Activated CD4-positive, alpha-beta T cell treated with anti-CD3 and anti-CD28 coated beads, Interleukin-2, amount 10 ng/mL, durations not matched to agents 7 days and 5 days (primary cell): ENCODE measurements at places on chromosomes 5 and 9. TPM values are rescaled to one million over a fixed set of nuclear protein-coding genes. Genes with fewer than 3 reads are reported as not detected.

- no peaks in the 10 kb centered on the region for H3K4me1 ChIP-seq
- peaks cover 25% of the 10 kb centered on the region for H3K27me3 ChIP-seq
- H3K27ac ChIP-seq: no peak overlapping the region
- no peaks in the 10 kb centered on the region for H3K36me3 ChIP-seq
Observed at GRCh38 chr5:88488561-88488960, 219.9 kb upstream of the TMEM161B start.

GRCh38 chr9:81777482-81777881, 88.1 kb upstream of the TLE1 start:
- H3K4me3 ChIP-seq: no peak overlapping the region
- H3K4me1 ChIP-seq: no peaks in the 10 kb centered on the region
- H3K27ac ChIP-seq: no peak overlapping the region
- H3K27me3 ChIP-seq: no peaks in the 10 kb centered on the region
- DNase-seq: no peak

Gene CDH9
- not detected for total RNA-seq

Gene CARTPT
- total RNA-seq: not detected

Gene OXCT1
- total RNA-seq: 58.7 TPM

DNA sequence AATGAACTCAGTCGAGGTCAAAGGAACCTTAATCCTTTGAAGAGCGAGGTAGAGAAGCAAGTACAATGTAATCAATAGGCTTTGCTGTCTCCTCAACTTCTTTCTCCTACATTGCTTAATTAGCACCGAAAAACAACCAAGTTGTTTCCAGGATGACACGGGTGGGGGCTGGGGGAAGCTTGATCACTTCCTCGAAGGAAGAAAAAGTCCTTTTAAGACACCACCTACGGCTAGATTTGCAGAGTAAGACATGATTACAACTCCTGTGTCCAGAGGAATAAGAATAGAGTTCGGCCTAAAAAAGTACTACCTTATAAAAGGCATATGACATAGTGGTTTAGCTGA, 811 bp upstream of the ARRDC3 start:
- no peaks in the 10 kb centered on the region for H3K27me3 ChIP-seq
- peak overlapping the region; percentile 96 for H3K4me3 ChIP-seq
- peaks cover 19% of the 10 kb centered on the region for H3K4me1 ChIP-seq
- peaks cover 11% of the 10 kb centered on the region for H3K36me3 ChIP-seq
- H3K27ac ChIP-seq: peak overlapping the region; percentile 100

Gene PCDHB4
- total RNA-seq: not detected

DNA sequence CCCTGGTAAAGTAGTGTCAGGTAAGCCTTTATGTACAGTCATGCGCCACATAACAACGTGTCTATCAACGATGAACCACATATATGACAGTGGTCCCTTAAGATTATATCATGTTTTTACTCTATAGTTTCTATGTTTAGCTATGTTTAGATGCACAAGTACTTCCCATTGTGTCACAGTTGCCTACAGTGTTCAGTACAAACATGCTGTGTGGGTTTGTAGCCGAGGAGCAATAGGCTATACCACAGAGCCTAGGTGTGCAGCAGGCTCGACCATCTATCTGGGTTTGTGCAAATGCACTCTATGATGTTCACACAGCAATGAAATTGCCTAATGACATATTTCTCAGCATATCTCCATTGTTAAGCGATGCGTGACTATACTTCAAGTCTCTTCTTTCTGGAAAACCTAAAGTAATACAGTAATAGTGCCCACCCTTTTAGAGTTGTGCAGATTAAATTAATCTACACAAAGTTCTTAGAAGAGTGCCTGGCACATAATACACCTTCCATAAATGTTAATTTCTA, 295.9 kb downstream of the ARHGAP26 start:
- H3K4me3 ChIP-seq: no peak overlapping the region
- DNase-seq: no peak
- H3K27me3 ChIP-seq: no peaks in the 10 kb centered on the region
- H3K4me1 ChIP-seq: peaks cover 8% of the 10 kb centered on the region
- H3K36me3 ChIP-seq: peaks cover 44% of the 10 kb centered on the region
